Kidney capillary endothelial cell (primary cell): ENCODE measurements at places on chromosomes 5 and 9.

- no peak for DNase-seq
These were observed 101.5 kb upstream of the DHFR start for GRCh38 chr5:80756292-80756691.

GRCh38 chr5:139212486-139212885, 14.3 kb upstream of the SIL1 start:
- no peak for DNase-seq

DNA sequence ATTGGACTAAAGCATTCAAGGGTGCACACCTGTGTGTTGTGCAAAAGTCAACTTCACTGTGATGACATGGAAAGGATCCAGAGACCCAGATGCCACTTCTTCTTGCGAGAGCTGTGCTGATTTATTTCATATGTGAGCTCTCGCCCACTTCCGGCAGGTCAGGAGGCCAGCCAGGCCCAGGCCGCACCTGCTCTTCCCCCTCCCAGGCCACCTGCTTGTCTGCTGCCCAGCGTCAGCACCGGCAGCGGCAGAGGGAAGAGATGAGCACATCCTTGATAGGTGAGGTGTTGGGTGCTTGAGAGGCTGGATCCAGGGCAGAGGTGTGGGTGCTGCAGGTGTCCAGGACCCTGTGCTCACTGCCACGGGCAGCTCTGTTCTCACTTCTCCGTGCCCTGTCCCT, 242.9 kb downstream of the FANCC start:
- DNase-seq: no peak

GRCh38 chr5:53503562-53504218, 23.3 kb downstream of the FST start:
- no peak for DNase-seq

GRCh38 chr5:23269981-23270380, 237.4 kb upstream of the PRDM9 start:
- no peak for DNase-seq
